Globus pallidus (tissue), 1 donor: ENCODE measurements at places on chromosomes 5 and 9.

- DNase-seq, result no peak
Measured at GRCh38 chr9:99210572-99210971, 11.2 kb downstream of the ALG2 start.

GRCh38 chr5:135188233-135188914 lies 154.3 kb upstream of the PITX1 start:
- no peak for DNase-seq

DNA sequence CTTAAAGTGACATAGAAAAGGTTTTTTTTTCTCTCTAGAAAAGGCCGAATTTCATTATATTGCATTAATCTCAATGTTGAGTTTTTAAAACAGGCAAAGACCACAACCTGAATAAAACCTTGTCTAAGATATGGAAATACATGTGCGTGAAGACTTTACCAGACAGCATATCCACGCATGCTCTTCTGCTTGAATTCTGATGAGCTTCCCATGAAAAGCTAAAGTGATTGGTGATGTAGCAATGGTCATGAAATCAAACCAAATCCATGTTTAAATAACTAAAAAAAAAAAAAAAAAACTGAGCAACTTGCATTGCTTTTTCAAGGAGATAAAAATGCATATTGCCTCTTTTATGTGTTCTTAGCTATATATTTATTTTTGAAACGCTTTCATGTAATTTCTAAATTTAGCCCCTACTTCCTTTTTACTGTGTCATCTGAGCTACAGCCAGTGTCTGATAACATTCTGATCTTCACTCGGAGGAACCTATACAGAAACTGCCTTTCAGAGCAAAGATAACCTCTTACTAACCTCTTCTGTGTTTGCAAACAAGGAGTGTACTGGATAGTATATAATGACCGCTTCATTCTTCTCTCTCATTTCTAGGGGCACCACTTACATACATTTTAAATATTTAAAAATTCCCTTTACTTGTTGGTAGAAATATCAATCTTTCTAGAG lies 179.1 kb upstream of the GNA14 start:
- no peak for DNase-seq

DNA sequence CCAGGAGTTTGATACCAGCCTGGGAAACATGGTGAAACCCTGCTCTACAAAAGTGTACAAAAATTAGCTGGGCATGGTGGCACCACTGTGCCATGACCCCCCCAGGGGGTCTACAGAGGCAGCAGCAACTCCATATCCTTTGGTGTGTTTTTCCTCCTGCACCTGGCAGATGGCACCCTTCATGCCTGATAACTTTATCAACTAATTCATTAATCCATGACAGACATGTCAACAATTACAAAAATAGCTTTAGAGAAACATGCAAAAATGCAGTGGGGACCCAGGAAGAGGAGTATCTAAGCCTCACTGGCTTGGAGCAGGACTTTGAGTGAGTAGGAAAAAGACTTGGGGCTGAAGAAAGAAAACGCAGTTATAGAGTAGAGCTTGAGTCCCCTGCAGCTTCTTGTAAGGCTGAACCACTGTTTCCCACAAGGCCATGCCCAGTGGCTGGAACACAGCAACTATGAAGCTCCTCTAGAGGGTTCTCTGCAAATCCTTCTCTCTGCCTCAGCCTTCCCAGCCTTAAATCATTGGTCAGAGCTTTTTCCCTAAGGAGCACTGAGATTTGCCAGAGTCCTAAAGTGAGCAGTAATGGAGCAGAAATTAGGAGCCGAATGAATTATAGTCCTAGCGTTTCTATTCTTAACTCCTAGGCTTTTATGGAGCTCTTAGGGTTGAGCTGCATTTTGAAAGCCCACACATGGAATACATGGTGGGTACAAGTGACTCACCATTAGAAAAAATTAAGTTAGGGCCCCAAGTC lies 25.5 kb upstream of the B4GALT1 start:
- DNase-seq, result no peak

DNA sequence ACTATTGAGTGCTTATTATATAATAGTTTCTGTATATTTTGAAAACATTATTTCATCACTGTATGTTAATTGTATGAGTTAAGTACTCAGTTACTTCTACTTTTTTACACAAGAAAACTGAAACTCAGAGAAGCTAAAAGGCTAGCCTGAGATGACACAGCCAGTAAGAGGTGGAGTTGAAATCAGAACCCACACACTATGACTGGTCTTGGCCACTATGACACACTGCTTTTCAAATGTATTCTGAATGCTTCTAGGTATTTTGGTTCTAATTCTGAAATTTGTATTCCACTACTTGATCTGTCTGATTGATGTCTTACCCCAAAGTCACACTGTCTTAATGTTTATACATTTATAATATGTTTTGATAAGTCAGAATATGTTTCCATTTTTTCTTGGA lies 181.8 kb downstream of the ZDHHC21 start:
- DNase-seq, result no peak

- no peak for DNase-seq
Measured at GRCh38 chr5:124621279-124621678, 125.2 kb downstream of the ZNF608 start.

- DNase-seq, result no peak
Measured at GRCh38 chr5:56825222-56825824, 10.0 kb downstream of the MAP3K1 start.

GRCh38 chr5:1656271-1656975 lies 132.7 kb upstream of the LPCAT1 start:
- no peak for DNase-seq

GRCh38 chr5:170597109-170597751 lies 93.4 kb downstream of the KCNIP1 start:
- DNase-seq, result no peak

GRCh38 chr9:118635416-118635815 lies 733.8 kb downstream of the BRINP1 start:
- DNase-seq, result no peak

DNA sequence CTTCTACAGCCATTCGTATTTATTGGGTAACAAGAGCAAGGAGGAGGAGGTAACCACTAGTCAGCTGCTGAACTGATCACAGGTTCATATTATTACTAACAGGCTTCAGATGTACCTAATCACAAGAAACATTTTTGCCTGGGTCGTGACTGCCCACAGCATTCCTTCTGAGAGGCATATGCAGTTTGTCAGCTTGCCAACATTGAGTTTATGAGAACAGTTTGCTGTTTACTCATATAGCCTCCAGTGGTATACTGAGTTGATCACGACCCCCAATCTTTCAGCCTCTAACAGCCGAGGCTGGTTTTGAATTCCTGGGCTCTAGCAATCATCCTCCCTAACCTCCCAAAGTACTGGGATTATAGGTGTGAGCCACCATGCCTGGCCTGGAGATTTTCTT lies 693.6 kb downstream of the TLE1 start:
- no peak for DNase-seq

DNA sequence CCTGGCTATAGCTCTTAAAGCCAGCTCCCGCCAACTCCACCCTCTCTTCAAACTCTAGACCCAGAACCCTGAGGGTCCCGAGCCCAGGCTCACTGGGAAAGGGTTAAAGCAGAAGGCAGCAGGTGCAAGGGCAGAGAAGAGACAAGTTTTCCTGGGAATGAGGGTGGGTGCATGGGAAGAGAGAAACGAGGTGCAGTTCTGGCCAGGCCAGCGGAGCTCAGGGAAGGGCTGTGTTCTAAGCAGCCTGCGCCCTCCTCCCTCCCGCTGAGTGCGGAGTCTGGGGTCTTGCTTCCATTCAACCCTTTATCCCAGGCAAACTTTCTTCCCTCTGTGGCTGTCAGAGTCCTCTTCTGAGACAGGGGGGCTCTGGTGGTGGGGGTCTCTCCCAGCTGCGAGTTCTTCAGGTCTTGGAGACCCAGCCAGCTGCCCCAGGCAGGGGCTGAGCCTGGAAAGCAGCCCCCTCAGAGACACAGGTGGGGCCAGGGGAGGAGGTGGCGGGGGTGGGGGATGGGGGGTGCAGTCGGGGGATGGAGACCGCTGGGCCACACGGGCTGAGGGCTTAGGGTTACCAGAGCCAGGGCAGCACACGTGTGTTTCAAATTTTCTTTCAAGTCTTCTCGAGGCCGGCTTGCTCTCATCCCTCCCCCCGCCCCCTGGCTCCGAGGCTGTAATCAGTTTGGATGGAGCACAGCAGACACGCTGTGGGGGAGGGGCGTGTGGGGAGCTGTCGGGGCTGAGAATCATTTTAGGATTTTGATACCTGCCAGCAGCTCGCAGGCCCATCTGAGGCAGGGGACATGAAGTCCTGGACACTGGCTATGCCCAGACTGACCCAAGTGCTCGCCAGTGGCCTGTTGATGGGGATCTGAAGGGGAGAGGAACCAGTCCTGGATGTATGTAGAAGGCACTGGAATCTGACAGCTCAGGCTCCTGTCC lies 169.6 kb upstream of the SMIM23 start:
- no peak for DNase-seq

GRCh38 chr5:138635265-138635664 lies 60.1 kb upstream of the HSPA9 start:
- no peak for DNase-seq

- no peak for DNase-seq
Measured at GRCh38 chr5:148993283-148993936, 69.5 kb downstream of the SH3TC2 start.

- no peak for DNase-seq
Measured at GRCh38 chr9:101635473-101635872, 40.7 kb upstream of the PPP3R2 start.

GRCh38 chr9:34701023-34701768 lies 8.7 kb downstream of the CCL21 start:
- peak; percentile 55 for DNase-seq
